Dermis blood vessel endothelial cell (primary cell): ENCODE measurements at places on chromosomes 7 and 10.

DNA sequence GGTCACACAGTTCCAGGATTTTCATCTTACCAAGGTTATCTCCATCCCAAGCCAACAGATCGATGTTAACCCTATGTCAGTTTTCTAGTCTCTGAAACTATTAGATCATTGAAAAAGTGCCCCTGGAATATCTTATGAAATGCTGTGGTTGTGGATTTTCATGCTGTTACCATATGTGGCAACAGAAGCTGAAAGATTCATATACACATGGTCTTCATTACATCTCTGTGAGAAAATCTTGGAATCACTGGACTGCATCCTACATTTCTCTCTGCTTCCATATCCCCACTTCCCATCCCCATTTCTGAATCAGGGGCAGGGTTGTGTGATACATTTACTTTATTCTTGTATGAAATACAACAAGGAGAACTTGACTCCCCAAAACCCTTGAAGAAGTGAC, 146.1 kb downstream of the SLC16A9 start:
- no peak for DNase-seq

DNA sequence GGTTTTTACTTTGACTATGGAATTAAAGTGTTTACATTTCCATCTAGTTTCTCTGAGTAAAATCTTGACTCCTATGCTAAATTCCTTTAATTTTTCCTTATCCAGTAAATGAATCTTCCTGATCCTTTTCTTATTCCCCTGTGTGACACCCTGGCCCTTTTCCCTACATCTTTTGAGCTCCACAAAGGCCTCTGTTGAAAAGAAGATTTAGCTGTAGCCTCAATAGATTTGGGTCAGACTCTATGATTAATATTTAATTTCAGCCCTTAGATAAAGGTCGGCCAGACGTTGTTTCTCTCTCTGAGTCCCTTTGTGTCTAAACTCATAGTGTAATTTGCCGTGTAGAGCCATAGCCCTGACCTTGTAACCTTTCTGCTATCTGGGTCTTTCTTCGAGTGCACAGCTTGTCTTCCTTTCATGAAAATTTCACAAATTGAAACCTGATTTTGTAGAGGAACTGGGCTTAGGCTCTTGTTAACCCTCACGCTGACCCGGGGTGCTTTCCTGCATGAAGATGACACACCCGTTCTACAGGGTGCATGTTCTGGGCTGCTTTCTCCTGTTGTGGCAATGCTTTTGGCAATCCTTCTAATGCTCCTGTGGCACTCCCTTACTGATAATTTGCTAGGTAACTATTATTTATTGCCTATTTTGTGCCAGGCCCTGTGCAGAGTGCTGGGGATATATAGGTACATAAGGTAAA, 21.2 kb downstream of the LSMEM1 start:
- DNase-seq: no peak

GRCh38 chr10:17805921-17806577, 3.1 kb upstream of the MRC1 start:
- peak; percentile 12 for DNase-seq

GRCh38 chr10:69846293-69846921, 44.7 kb downstream of the COL13A1 start:
- DNase-seq: no peak

GRCh38 chr7:127730658-127731276, 78.8 kb downstream of the SND1 start:
- no peak for DNase-seq
